ENCODE measurements at places on chromosomes 11 and 22.

DNA sequence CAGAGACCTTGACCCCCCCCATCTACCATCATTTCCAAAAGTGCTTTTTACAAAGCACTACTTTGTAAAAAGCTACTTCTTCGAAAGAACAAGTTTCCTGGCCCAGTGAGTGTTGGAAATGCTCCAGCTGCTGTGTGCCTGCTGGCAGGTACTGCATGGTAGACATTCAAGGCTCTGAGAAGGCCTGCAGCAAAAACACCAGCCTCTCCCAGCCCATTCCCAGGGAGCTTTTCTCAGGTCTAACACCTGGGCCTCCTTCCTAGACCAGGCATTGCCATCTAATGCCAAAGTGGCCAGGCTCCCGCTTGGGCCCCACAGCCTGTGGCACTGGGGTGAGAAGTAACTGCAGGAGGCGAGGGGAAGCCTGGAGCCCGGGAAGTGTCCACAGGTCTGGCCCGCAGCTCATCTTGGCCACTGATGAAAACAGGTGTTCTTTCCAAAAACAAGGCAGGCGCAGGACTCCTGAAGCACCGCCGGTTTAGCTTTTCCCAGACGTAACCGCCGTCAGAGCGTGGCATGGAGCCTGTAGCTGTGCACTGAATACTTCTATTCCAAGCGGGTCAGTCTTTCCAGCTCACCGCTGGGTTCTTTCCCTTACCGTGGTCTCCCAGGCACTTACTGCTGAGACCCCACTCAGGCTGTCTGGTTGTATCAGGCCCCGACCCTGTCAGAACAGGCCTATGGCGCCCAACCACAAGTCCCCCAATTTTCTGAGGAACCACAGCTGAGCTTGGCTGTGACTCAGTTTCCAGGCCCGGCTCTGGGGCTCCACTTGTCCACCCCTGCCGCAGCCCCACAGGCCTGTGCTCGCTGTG lies 1.2 kb upstream of the TCIRG1 start:
- no peak for DNase-seq

DNA sequence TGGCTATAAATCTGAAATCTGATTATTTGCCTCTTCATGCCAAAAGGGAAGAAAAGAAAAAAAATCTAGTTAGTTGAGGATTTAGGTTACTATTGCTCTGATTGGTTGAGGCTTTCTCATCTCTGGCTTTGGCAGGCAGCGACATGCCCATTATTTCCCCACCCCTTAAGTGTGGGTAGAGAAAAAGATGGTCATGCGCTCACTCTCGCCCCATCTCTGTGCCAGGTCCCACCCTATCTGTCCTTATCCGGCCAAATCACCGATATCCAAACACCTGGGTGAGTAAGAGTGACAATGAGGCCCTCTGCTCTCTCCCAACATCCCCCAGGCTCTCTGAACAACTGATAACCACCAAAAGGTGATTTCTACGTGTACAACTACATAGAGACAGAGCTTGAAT lies 31.2 kb upstream of the SNX19 start:
- no peak for DNase-seq

DNA sequence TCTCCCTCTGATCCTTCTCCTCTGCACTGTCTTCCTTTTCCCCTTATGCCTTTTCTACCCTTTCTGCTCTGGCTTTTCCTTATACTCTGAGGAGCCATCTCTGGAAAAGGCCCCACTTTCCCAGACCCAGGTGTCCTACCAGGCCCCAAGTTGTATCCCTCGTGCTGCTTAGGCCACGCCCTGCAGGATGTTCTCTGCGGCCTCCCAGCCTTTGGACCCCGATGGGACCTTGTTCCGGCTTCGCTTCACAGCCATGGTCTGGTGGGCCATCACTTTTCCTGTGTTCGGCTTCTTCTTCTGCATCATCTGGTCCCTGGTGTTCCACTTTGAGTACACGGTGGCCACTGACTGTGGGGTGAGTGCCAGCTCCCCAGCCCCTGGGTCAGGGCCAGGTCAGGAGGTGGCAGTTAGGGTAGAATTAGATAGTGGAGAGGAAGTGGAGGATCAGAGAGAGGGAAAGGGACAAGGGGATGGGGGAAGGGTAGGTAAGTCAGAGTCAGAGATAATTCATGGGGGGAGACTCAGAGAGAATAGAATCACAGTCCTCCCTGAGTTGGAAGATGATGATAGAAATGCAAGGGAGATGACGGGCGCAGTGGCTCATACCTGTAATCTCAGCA lies 8.9 kb downstream of the PGAP2 start:
- no peak for DNase-seq

- no peak for DNase-seq
Measured at GRCh38 chr11:129888451-129888850, 6.9 kb downstream of the NFRKB start.

GRCh38 chr11:106329273-106330018 lies 252.0 kb downstream of the AASDHPPT start:
- no peak for DNase-seq

- no peak for DNase-seq
Measured at GRCh38 chr11:125871391-125872137, 15.9 kb upstream of the HYLS1 start.

- no peak for DNase-seq
Measured at GRCh38 chr22:37203354-37204044, 8.8 kb downstream of the SSTR3 start.

GRCh38 chr11:132911186-132911585 lies 621.1 kb downstream of the OPCML start:
- DNase-seq = no peak

DNA sequence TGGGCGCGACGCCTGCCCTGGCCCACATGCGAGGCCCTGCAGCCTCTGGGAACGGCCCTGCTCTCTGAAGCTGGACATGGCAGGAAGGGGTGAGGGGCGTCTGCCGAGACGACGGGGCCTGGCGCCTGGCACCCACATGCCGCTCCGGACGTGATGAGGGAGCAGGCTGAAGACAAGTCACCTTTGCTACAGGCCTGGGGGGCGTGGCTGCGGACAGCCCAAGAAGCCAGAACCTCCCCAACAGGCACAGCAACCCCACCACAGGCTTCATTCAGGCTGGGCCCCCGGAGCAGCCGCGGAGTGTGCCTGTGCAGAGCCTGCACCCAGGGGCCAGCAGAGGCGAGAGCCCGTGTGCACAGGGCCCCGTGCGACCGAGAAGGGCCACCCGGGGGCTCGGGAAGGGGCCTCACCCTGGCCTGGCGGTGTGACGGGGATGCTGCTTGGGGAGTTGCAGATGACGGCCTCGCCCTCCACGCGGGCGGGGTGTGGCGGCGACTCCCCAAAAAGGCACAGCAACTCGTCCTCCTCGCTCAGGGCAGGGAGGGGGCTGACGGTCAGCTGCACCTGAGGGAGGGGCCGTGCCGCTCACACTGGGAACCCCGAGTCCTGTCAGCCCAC lies 16.6 kb upstream of the MAPK11 start:
- DNase-seq = no peak

- no peak for DNase-seq
Measured at GRCh38 chr11:41816396-41816795, 356.9 kb upstream of the LRRC4C start.

DNA sequence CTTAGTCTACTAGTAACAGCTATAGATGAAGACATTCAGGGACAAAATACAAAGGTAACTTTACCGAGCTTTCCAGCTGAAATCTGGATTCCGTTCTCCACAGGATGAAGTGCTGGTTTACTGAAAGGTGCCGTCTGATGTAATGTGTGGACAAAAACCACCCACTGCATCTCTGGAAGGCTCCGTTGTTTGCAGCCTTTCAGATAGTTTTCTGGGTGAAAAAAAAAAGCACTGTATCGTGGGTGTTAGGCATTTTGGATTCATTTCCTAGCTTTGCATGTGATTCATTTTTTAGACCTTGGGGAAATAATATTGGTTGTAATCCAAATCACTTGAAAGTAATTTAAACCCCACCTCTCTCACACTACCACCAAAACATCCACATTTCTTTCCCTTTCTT lies 10.4 kb downstream of the JAM3 start:
- no peak for DNase-seq

DNA sequence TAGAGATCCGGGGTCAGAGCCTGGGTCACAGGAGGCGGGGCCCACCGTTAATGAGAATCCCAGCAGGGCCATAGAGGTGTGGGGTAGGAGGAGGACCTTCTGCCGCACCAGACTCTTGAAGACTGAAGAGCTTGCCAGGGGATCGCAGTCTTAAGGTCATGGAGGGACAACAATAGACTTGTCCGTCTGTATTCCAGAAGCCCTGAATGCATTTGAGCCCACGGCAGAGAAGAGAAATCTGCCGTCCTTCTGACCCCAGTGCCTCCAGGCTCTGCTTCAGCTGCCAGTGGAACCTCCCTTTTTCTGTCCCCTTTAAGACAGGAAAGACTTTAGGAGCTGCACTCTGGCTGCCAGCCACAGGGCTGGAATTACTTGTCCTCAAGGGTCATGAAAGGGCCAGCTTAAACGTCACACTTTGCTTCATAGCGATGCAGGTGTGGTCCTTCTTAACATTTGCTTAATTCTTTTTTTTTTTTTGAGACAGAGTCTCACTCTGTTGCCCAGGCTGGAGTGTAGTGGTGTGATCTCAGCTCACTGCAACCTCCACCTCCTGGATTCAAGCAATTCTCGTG lies 15.5 kb upstream of the ST3GAL4 start:
- DNase-seq = no peak

GRCh38 chr11:95066716-95067038 lies at the start of gene SRSF8:
Gene SRSF8, plus strand, starts transcription at chr11:95066919. Its CDS starts 308 bp downstream, at chr11:95067227.
- no peak for DNase-seq

Measured in cerebellar nuclear complex (tissue), 1 donor.